ENCODE measurements at places on chromosomes 2 and 18.

DNA sequence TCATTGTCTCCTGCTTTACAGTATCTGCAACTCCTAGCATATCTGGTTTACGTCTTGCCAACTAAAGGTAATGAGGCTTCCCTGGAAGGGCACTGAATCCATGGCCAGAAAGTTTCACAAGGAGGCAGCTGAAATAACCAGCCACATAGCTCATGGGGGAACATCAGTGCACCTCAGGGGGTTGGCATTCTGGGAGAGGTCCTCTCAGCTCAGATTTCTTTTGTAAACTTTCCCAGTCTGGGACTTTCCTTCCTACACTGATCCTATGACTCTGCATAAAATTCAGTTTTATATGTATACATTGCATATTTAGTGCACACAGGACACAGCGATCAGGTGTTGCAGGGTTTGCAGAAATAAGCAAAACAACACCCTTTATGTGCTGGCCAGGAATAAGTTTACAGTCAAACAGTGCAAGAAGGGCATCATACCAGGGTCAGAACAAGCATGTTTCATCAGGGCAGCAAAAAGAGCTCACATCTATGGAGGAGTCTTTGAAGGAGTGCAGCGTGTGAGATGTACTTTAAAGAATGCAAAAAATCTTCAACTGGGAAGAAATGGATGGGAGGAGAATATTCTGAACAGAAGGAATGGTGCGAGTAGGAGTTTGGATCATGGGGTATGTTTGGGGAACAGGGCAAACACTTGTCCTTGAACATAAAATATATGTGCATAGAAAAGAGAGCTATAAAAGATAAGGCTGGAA is 240.6 kb upstream of the RAB12 start:
- no peak for DNase-seq

- no peak for DNase-seq
Measured at GRCh38 chr18:22171258-22172119, 2.1 kb downstream of the GATA6 start.

DNA sequence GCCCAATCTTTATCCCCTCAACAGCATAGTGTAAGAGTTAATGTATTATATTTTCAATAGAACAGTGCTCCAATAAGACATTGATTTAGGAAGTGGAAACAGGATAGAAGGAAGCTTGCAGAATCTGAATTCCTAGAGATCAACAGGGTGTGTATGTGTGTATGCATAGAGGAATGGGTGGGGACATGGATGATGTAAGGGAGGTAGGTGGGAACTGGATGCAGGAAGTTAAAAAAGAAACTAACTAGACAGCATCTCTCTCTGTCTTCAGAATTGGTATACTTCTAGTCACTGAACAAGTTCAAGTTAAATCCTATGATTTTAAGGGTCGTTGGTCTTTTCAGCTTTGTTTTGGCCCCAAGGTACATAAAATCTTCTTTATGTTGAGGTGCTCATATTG is 196.6 kb downstream of the PMAIP1 start:
- DNase-seq, result no peak

DNA sequence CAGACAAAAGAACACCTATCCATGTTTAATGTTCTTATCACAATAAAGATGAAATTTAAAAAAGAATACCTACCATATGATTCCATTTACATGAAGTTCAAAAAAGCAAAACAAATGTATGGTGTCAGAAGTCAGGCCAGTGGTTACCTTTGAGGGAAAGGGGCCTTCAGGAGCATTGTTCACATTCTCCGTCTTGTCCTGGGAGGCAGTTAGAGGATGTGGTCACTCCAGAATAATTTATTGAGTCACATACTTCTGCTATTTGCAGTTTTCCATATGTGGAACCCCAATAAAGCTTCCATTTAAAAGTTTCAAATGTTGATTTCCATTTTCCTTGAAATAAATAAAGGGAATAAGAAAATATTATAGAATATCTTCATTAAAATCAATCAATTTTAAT is 41.6 kb upstream of the POU3F3 start:
- DNase-seq, result no peak

- no peak for DNase-seq
Measured at GRCh38 chr2:39135690-39136259, 14.9 kb upstream of the SOS1 start.

DNA sequence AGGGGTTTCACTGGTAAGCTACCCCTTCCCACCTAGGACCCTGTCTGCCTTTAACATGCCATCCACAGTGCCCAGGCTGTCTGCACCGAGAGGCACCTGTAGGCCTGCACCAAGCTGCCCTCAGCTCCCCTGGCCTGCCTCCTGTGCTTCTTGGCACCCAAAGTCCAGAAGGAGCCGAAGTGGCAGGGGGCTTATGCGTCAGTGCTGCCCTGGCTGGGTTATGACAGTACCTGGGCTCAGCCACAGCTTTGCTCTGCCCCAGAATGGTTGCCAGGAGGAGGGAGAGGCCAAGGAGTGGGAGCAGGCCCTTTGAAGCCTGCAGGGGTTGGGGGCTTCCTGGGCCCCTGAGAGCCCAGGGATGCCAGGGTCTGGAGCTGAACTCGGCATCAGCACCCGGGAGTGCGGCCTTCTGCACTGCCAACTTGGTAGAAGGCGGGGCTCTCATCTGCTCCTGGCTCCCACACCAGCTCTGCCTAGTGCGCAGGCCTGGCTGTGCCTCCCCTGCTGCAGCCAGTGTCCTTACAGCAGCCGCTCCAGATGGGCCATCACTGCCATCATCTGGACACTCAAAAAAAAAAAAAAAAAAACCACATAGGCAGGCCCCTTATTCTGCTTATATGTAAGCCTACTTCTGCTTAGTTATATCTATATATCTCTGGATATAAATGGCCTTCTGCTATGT is 155.4 kb downstream of the THSD7B start:
- no peak for DNase-seq

DNA sequence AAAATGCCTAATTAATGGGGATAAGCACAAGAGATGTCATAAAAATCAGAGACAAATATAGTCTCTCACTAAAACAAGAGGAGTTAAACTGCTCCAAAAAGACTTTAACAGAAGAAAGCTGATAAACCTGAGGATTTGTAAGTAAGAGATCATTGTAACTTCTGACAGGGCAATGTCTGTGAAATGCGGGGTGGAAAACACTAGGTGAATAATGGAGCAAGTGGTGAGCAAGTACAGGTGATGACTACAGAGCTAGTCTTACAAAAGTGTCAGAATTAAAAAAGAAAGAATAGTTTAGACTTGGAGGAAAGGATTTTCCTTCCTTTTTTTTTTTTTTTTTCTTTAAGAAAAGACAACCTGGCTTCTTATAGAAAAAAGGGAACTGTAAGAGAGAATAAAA is 22.7 kb downstream of the ATAD2B start:
- no peak for DNase-seq

GRCh38 chr2:239928391-239929350 is 96.5 kb downstream of the NDUFA10 start:
- peak; percentile 72 for DNase-seq

DNA sequence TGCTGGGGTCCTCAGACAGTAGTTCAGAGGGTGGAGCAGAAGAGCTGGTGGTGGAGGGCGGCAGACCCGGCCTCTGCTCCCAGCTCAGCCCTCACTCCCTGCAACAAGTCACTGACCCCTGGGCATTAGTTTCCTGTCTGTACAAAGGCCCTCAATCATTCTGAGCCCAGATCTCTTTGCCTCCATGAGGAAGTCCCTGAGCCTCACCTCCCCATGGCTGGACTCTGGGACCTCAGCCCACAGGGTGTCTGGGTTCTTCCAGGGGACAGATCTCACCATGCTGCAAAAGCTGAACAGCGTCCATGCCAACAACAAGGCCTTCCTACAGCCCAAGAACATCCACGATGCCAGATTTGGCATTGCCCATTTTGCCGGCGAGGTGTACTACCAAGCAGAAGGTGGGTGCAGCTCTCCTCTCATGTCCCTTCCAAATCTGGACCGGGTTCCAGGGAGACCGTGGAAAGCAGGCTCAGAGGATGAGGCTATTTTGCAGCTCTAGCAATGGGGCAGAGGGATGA is 49.1 kb downstream of the MYO7B start:
- DNase-seq, result peak; percentile 50

DNA sequence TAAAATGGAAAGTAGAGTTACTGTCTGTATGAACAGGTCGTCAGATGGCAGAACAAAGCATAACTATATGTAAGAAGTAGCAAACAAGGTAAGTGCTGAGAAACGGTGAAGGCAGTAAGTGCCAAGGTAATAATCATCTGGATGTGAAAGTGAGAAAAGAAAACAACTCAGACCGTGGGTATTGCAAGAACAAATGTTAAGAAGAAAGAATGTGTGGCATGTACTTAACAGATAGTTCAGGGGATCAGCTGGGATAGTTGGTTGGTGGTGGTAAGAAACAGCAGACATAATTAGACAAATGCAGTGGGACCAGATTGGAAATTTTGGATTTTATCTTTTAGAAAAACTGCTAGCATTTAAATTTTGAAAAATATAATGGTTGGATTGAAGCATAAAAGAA is 375.8 kb upstream of the NXPH2 start:
- no peak for DNase-seq

GRCh38 chr2:98013407-98014042 is 17.8 kb upstream of the TMEM131 start:
- DNase-seq, result no peak

DNA sequence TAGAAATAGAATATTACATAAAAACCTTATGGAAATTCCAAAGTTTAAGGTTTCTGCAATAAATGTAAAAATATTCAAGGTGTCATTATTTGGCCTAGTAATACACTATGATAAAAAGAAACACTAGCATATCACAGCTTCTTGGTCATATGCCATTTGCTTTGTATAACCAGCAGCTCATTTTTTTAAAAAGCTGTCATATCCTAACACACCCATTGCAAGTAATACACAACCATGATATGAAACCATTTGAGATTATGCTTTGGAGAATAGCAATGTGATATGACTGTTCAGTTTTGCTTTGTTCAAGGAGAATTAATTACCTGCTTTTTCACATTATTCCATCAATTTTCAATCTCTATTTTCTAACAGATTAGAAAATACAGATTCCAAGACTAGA is 149.0 kb downstream of the IKZF2 start:
- no peak for DNase-seq

DNA sequence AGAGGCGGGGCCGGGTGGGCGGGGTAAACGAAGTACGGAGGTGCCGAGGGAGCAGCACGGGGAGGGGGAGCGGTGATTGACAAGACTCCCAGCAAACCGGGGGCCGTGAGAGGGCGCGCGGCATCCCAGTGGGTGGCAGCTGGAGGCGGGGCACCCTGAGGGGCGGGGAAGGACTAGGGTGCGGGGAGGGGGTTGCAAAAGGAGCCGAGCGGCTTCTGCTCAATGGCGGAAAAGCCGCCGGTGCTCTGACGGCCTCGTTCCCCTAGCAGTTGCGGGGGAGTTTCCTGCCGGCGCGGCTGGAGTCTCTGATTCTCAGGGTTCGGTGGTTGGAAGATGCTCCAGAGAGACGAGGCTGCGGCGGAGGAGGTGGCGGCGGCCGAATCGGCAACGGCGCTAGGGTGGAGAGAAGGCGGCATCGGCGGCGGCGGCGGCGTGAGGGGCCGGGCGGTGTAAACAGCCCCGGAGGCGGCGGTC is at the start of gene PPM1B:
TSS of gene PPM1B (plus strand) at position 195 of the 474 bp plus-strand sequence. CDS start 32,325 bp downstream, outside the sequence.
- DNase-seq, result peak; percentile 100

GRCh38 chr18:40897884-40898283 is 1057.2 kb upstream of the PIK3C3 start:
- no peak for DNase-seq

DNA sequence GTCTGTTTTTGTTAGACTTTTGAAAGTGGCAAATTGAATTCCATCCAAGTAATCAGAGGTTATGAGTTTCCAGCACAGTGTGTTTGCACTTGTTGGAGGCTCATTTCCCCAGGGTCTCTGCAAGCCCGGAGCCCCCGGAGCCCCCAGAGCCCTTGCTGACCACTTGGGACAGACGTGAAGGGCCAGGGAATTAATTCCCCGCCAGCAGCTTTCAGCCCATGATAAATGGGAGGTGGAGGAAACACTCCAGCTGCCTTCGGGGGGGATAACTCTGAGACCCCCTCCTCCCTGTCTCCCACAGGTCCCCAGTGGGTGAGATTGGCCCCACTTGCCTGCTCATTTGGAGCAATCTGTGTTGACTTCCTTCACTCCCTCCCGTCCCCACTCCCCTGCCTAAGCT is 79.2 kb downstream of the KLHL29 start:
- DNase-seq, result no peak

GRCh38 chr2:128377071-128377910 is 58.6 kb upstream of the HS6ST1 start:
- peak; percentile 61 for DNase-seq

GRCh38 chr2:71611781-71612527 is 158.6 kb downstream of the DYSF start:
- peak; percentile 46 for DNase-seq

DNA sequence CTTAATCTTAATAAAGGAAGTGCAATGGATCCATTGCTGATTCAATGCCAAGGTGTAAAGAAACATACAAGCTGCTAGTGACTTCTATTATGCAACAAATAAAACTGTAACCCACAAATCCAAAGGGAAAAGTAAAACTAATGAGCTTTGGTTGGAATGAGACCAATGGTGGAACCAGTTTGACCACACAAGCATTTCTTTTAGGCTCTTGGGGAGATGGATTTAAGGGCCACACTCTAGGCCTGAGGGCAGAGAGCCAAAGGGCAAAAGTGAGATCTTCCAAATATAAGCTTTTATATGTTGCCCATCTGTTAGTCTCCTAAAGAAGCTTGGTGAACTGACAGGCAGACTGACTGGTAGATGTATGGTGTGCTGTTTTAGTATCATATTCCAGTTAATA is 41.5 kb upstream of the MMADHC start:
- no peak for DNase-seq

GRCh38 chr2:195779491-195779890 is 122.5 kb downstream of the SLC39A10 start:
- DNase-seq, result no peak

DNA sequence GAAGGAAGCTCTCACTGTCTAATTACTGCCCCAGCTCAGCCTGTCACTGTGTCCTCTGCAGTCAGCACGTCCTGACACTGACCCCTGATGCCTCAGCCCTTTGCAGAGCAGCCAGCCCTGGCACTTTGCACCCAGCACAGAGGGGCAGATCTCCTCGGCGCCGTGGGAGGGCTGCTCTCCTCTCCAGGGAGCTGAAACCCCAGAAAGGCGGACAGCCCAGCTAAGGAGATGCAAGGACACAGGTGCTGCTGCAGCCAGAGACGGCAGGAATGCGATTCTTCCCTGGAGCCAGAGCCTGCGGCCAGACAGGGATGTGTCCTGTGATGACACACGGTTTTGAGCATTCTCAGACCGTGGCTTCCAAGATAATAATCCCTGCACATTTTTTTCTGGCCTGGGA is 34.5 kb upstream of the SIX3 start:
- no peak for DNase-seq

GRCh38 chr2:71669058-71669456 is 215.7 kb downstream of the DYSF start:
- DNase-seq, result peak; percentile 41

GRCh38 chr2:74693213-74693612 is 39.2 kb downstream of the SEMA4F start:
- no peak for DNase-seq

DNA sequence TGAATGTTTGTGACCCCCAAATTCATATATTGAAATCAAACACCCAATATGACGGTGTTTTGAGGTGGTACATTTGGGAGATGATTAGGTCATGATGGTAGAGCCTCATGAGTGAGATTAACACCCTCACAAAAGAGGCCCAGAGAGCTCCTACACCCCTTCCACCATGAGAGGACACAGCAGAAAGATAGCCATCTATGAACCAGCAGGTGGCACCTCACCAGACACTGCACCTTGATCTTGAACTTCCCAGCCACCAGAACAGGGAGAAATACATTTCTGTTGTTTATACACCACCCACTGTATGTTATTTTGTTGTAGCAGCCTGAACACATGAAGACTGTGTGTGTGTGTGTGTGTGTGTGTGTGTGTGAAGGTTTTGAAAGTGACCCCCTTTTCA is 58.1 kb downstream of the ST3GAL5 start:
- no peak for DNase-seq

GRCh38 chr18:13537022-13537780 is 189.2 kb downstream of the FAM210A start:
- DNase-seq, result no peak
